ENCODE measurements at places on chromosomes 11 and 22. TPM values are rescaled to one million over a fixed set of nuclear protein-coding genes. Genes with fewer than 3 reads are reported as not detected.

DNA sequence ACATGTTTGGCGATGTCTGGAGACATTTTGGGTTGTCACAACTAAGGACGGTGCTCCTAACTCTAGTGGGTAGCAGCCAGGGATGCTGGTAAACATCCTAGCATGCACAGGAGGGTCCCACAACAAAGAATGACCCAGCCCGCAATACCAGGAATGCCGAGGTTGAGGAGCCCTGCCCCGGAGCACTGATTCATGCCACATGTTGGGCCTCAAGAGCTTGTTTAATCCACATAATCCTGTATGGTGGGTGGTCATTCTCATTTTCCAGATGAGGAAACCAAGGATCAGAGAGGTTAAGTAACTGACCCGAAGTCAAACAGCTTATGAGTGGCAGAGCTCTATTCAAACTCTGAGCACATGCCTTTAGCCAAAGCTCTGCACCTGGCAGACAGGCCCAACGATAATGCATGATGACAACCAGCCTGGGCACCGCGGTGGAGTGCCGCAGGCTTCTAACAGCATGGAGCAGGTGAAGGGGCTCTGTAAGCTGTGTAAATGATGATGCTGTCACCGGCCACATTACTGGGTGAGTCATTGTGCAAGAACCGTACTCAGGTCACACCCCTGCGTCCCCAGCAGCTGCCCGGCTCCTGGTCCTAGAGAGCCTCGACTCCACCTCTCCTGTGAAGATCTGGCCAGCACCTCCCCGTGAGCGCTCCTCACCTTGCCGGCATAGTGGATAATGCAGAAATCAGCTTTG lies 58.6 kb downstream of the APOL1 start:
- no peak for DNase-seq

GRCh38 chr11:126594921-126595367 lies 239.5 kb downstream of the ST3GAL4 start:
- no peak for DNase-seq

- DNase-seq = no peak
Measured at GRCh38 chr22:49299821-49300231, 527.8 kb downstream of the BRD1 start.

The NXPE2 gene
- not detected for total RNA-seq

The GSTT2B gene
- total RNA-seq = 3.5 TPM

All from HT1080 (cell line).